ENCODE measurements at places on chromosomes 2 and 18. TPM values are rescaled to one million over a fixed set of nuclear protein-coding genes. Genes with fewer than 3 reads are reported as not detected.

LCT gene
- total RNA-seq = 0.34 TPM

TUBA4B gene
- total RNA-seq = not detected

- H3K27ac ChIP-seq = no peak overlapping the region
- no peaks in the 10 kb centered on the region for H3K36me3 ChIP-seq
- H3K27me3 ChIP-seq = peaks cover 9% of the 10 kb centered on the region
- no peak overlapping the region for H3K4me3 ChIP-seq
- no peaks in the 10 kb centered on the region for H3K4me1 ChIP-seq
Observed at GRCh38 chr2:66240286-66240685, 194.6 kb upstream of the MEIS1 start.

DNA sequence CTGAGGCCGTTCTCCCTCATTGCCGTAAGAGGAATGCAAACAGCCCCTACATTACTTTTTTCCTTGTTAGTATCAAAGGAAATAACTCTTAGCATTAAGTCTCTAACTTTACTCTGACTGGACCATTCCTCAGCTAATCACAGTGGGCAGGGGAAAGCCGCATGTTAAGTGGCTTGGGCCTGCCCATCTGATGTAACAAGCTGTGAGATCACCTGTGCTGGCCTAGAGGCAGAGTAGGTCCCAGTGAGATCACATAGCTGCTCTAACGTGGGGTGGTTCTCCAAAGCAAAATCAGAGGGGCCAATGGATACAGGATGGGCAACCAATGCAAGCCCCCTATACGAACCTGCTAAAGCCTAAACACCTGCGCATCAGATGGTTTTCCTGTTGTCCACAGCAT lies 5.9 kb upstream of the MOCOS start:
- no peak overlapping the region for H3K4me3 ChIP-seq
- H3K27me3 ChIP-seq = no peaks in the 10 kb centered on the region
- H3K27ac ChIP-seq = no peak overlapping the region
- peaks cover 14% of the 10 kb centered on the region for H3K4me1 ChIP-seq
- no peak for DNase-seq
- peaks cover 3% of the 10 kb centered on the region for H3K36me3 ChIP-seq

- peaks cover 62% of the 10 kb centered on the region for H3K36me3 ChIP-seq
- no peak overlapping the region for H3K27ac ChIP-seq
- no peak for DNase-seq
- H3K27me3 ChIP-seq = no peaks in the 10 kb centered on the region
Observed at GRCh38 chr18:79314838-79315388, 80.8 kb upstream of the NFATC1 start.

DNA sequence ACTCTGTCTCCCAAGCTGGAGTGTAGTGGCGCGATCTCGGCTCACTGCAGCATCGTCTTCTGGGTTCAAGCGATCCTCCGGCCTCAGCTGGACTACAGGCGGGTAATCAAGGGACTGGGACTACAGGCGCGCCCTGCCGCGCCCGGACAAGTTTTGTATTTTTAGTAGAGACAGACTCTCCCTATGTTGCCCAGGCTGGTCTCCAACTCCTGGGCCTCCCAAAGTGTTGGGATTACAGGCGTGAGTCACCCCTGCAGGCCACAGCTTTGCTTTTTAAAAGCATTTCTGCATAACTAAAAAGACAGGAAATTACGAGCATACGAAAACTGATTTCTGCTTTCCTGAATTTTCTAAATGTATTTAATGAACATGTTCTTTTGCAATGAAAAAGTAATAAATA lies 916 bp upstream of the OSBPL1A start:
- peak overlapping the region; percentile 74 for H3K4me3 ChIP-seq
- H3K4me1 ChIP-seq = peaks cover 18% of the 10 kb centered on the region

DNA sequence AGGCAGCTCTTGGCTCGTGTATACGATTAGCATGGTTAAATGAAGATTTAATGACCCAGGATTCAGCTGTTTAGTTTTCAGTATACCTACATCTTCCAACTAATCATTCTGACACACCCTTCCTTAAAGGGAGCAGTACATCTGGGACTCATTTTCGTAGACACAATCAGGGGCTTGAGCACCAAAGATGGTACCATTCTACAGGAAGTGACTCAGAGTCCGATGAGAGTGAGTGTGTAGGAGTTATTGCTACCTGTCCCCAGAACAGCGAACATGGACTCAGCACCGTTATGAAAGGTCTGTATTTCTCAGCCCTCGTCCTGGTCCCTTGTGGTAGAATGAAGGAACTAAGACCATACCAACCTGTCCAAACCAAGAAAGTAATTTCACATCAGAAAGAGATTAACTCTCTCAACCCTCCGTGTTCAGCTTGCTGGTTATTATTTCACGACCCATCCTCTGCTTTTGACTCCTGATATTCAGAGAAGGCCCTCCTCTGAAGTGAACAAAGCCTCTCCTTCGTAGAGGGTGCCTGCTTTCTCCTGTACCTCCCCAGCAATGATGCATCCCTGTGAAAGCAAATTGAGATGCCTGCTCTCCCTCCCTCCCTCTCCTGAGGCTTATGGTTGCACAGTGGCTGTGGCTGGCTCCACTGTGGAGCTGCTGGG lies 214.8 kb downstream of the MTX2 start:
- H3K27ac ChIP-seq = no peak overlapping the region
- H3K27me3 ChIP-seq = peaks cover 45% of the 10 kb centered on the region

- H3K4me1 ChIP-seq = no peaks in the 10 kb centered on the region
- H3K27me3 ChIP-seq = no peaks in the 10 kb centered on the region
- H3K36me3 ChIP-seq = no peaks in the 10 kb centered on the region
- DNase-seq = no peak
- H3K4me3 ChIP-seq = no peak overlapping the region
- no peak overlapping the region for H3K27ac ChIP-seq
Observed at GRCh38 chr18:8045160-8045883, 478.2 kb downstream of the PTPRM start.

DNA sequence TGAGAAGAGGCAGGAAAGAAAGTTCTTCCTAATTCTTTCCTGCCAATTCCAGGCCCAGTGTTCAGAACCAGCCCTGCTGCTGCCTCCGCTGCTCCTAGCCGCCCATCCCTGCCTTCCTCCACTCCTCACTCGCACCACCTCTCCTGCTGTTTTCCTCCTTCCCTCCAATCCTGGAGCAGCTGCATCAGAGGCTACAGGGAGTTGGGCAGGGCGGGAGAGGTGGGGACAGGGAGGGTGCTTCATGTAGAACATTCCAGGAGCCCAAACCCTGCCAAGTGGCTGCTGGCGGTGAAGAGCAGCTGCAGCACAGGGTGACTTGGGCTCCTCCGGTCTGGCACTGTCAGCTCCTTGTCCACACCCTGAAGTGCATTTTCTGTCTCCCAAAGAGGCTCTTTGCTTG lies 176.3 kb downstream of the TNS1 start:
- no peak overlapping the region for H3K4me3 ChIP-seq
- H3K4me1 ChIP-seq = no peaks in the 10 kb centered on the region
- no peaks in the 10 kb centered on the region for H3K27me3 ChIP-seq
- no peak overlapping the region for H3K27ac ChIP-seq

DNA sequence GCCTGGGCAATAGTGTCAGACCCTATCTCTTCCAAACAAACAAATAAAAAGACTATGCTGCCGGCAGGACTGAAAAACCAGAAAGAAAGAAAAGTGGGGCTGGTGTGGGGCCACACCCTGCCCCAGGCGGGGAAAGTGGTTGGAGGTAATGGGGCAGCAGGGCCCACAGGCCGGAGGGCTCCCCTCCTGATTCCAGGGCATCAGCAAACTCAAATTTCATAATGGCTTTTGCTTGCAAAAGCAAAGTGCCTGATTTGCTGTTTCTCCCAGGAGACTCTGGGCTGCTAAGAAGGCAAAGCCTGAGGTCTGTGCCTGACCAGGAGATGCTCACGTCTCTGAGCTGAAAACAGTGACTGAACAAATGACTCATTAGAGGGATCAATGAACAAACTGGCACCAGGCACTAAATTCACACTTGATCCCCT lies 121.9 kb downstream of the HDAC4 start:
- no peak overlapping the region for H3K4me3 ChIP-seq
- no peak for DNase-seq
- peaks cover 4% of the 10 kb centered on the region for H3K36me3 ChIP-seq
- peaks cover 26% of the 10 kb centered on the region for H3K4me1 ChIP-seq

DNA sequence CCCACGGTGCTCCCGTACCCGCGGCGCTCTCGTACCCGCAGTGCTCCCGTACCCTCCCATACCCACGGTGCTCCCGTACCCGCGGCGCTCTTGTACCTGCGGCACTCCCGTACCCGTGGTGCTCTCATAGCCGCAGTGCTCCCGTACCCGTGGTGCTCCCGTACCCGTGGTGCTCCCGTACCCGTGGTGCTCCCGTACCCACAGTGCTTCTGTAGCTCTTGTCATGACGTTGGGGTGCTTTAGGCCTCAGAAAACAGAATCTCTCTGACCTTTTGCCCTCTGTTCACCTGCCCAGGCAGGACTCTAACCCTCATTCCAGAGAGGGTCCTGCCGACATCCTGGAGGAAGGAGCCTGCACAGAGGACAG lies 35.3 kb downstream of the SLC66A2 start:
- peaks cover 56% of the 10 kb centered on the region for H3K36me3 ChIP-seq
- no peak for DNase-seq
- no peak overlapping the region for H3K27ac ChIP-seq

CCBE1 gene
- not detected for total RNA-seq

- no peaks in the 10 kb centered on the region for H3K36me3 ChIP-seq
- peaks cover under 1% of the 10 kb centered on the region for H3K27me3 ChIP-seq
- DNase-seq = no peak
- H3K27ac ChIP-seq = no peak within 1 kb of the TSS
Observed at GRCh38 chr18:63775166-63775730, at the start of gene SERPINB7. Gene SERPINB7, plus strand, starts transcription at chr18:63775418. Its CDS starts 6,955 bp downstream, at chr18:63782373.

DNA sequence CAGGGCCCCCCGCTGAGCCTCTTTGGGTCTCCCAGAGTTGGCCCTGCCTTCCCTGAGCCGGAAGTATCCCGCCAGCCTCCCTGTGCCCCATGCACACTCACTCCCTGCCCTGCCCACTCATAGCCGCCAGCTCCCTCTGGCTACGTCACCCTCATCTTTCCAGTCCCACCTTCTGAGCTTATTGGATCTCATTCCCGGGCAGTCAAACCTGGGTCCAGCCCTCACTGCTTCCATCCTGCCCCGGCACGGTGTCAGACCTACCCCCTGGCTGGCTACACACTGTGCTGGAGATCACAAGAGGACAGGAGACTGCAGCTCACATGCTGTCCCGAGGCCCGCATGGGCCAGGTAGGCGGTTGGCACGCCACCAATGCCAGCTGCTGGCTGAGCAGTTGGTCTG lies 147.2 kb downstream of the ASB1 start:
- no peak for DNase-seq
- H3K27me3 ChIP-seq = peaks cover 6% of the 10 kb centered on the region
- H3K36me3 ChIP-seq = no peaks in the 10 kb centered on the region
- no peak overlapping the region for H3K4me3 ChIP-seq
- H3K4me1 ChIP-seq = no peaks in the 10 kb centered on the region

- peaks cover 54% of the 10 kb centered on the region for H3K4me1 ChIP-seq
- peaks cover 6% of the 10 kb centered on the region for H3K36me3 ChIP-seq
- H3K4me3 ChIP-seq = peak overlapping the region; percentile 78
- no peaks in the 10 kb centered on the region for H3K27me3 ChIP-seq
- peak overlapping the region; percentile 98 for H3K27ac ChIP-seq
Observed at GRCh38 chr18:51153659-51154371, 43.7 kb downstream of the MEX3C start.

DNA sequence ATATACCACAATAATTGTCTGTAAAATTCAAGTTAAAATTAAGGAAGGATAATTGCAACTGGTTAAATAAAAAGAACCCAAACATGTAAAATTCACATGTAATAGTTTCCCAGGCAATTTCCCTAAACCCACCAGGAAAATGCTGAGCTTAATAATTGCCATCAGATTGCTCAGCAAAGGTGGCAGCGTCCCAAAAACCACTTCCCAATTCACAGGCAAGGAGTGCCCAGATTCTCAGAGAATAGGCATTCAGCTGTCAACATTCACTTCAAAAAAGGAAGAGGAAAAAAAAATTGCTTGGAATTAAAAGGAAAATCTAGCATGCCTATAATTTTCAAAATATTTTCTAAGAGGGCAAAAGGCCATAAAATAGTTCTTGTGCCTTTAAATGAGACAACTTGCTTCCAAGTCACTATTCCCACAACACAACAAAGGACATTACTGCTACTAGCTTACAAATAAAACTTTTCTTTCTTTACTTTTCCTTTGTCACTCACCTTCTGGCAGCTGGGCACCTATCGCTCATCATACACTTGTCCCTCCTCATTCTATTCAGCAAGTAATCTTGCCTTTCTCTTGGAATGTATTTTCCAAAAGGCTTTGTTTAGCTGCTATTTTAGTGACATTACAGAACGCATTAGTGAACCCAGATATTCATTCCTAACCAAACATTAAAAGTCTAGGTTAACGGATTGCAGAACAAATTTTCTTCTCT lies 15.2 kb downstream of the SRBD1 start:
- H3K4me3 ChIP-seq = no peak overlapping the region
- peaks cover 4% of the 10 kb centered on the region for H3K4me1 ChIP-seq
- no peak overlapping the region for H3K27ac ChIP-seq

NPC1 gene
- 19.7 TPM for total RNA-seq

GRCh38 chr2:171124541-171124940 lies 36.2 kb downstream of the TLK1 start:
- no peak for DNase-seq
- H3K4me3 ChIP-seq = no peak overlapping the region
- peaks cover 3% of the 10 kb centered on the region for H3K36me3 ChIP-seq
- H3K27me3 ChIP-seq = no peaks in the 10 kb centered on the region
- H3K4me1 ChIP-seq = peaks cover 45% of the 10 kb centered on the region

GRCh38 chr2:20737505-20737904 lies 70.6 kb downstream of the GDF7 start:
- H3K4me3 ChIP-seq = no peak overlapping the region
- no peak for DNase-seq
- H3K27me3 ChIP-seq = no peaks in the 10 kb centered on the region
- H3K36me3 ChIP-seq = peaks cover 57% of the 10 kb centered on the region

CPLX4 gene
- not detected for total RNA-seq

DNA sequence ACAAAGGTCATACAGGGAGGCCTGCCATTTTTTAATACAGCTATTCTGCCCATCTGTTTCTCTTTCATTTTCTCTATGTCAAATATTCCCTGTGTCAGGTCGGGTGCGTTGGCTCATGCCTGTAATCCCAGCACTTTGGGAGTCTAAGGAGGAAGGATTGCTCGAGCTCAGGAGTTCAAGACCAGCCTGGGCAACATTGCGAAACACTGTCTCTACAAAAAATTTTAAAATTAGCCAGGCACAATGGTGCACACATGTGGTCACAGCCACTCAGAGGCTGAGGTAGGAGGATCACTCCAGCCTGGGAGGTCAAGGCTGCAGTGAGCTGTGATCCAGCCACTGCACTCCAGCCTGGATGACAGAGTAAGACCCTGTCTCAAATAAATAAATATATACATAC lies 34.7 kb downstream of the TMEM37 start:
- no peak for DNase-seq
- H3K36me3 ChIP-seq = no peaks in the 10 kb centered on the region
- peaks cover 5% of the 10 kb centered on the region for H3K27me3 ChIP-seq
- no peaks in the 10 kb centered on the region for H3K4me1 ChIP-seq

HSPE1 gene
- 485 TPM for total RNA-seq

Data from activated naive CD8-positive, alpha-beta T cell treated with anti-CD3 and anti-CD28 coated beads for 36 hours (primary cell).